ENCODE measurements at places on chromosomes 2 and 18.

DNA sequence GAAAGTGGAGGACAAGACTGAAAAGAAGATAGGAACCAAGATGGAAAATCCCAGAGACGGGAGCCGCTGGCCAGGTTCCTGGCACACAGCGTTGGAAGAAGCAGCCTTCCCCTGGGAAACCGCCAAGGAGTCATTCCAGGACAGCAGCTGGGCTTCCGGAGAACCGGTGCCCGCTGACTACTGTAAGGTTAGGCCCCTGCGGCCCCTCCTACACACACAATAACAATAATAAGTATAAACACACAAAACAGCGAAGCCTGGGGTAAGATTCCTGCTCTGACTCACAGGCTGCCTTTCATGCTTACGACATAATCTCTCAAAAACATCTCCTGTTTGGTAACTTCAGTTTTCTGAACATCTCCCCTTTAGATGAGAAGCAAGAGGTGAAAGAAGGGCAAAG, 28.1 kb upstream of the MYCN start:
- no peak for DNase-seq

- no peak for DNase-seq
Measured at GRCh38 chr2:25994509-25994908, 12.2 kb upstream of the KIF3C start.

GRCh38 chr2:241796610-241797138, 12.3 kb upstream of the NEU4 start:
- no peak for DNase-seq

GRCh38 chr2:226077031-226077430, 677.5 kb downstream of the NYAP2 start:
- no peak for DNase-seq
